ENCODE measurements at places on chromosomes 6 and 20.

DNA sequence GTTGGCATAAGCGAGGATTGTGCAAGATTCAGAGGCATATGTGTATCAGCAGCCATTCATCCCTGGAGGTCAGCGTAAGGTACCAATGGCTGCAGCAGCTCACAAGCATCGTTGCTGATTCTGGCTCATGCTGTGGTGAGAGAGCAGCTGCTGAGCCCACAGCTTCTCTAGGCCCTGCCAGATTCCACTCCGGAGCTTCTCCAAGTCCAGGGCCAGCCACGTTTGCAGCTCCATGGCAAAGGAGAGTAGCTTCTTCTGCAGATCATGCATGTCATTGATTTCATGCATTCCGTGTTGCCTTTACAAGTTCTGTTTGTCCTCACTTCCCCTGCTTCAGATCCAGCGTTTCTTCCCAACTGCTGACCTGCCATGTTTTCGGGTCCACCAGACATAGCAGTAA lies 474.8 kb upstream of the ID4 start:
- no peak for DNase-seq

- DNase-seq = no peak
Observed at GRCh38 chr20:17171746-17172280, 55.0 kb upstream of the PCSK2 start.

- DNase-seq = no peak
Observed at GRCh38 chr20:15005300-15005986, 668.0 kb upstream of the FLRT3 start.

- DNase-seq = no peak
Observed at GRCh38 chr6:146028252-146028795, 538 bp upstream of the GRM1 start.

DNA sequence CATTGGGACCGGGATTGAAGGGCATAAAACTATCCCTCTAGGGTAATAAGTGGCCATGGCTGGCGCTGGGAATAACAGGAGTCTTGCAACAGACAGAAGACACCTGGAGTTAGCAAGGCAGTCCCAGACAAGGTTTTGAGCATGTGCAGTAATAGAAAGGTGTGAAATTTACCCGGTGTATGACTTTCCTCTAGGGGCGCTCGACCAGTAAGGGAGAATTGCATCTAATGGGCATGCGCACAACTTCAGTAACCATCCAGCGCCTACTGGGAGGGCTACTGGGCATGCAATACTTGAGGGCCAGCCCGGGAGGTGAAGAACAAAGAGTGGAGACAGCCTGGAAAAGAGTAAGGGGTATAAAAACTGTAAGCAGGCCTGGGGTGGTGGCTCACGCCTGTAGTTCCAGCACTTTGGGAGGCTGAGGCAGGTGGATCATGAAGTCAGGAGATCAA lies 32.7 kb downstream of the SERPINB6 start:
- DNase-seq = no peak

- no peak for DNase-seq
Observed at GRCh38 chr6:161608771-161609170, 334.9 kb upstream of the AGPAT4 start.

GRCh38 chr6:82270881-82271635 lies 23.5 kb upstream of the IBTK start:
- no peak for DNase-seq

- DNase-seq = no peak
Observed at GRCh38 chr20:63435552-63435951, 36.9 kb downstream of the KCNQ2 start.

DNA sequence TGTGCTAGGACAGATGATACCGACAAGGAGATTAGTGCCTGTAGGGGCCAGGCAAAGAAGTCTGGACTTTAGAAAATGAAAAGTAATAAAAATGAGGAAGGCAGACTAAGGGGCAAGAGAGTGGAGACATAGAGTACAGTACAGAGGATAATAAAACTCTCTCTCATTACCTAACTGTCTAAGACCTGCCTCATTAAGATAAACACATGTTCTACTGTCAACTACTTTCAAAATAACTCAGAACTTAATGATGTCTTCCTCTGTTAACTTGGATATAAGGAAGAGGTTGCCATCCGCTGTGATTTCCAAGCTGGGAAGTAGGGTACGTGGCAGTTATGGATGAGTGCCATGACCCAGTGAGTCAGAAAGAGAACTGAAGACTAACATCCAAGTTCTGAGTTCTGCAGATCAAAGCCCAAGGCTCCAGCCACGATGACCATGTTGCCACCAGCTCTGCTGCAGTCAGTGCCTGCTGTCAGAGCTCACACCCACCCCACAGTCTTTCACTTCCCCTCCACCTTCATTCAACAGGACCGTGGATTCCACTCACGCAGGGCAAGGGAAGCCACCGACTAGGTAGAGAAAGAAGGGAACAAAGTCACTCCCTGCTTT lies 81.8 kb downstream of the KIF16B start:
- no peak for DNase-seq

DNA sequence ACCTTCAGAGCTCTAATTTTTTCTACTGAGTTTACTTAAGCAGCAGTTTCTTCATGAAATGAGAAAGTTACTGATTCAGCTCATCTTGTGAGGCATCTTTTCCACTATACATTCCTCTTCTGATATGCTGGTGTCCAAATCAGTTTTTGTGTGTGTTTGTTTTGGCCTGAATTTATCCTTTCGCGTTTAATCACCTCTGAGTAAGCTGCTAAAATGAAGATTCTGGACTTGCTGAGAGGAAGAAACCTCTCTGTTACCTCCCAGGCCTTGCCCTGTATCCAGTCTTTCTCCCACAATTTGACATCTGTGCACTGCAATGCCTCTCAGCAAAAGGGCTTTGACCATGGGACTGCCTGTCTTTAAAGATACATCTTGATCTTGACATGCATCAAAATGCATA lies 536.2 kb upstream of the NRSN1 start:
- no peak for DNase-seq

- no peak for DNase-seq
Observed at GRCh38 chr20:61883857-61884393, 181.8 kb downstream of the TAF4 start.

Data from NCI-H187 (cell line).